Activated naive CD4-positive, alpha-beta T cell treated with anti-CD3 and anti-CD28 coated beads, Interleukin-2, amount 10 ng/mL, durations not matched to agents 7 days and 5 days (primary cell): ENCODE measurements at places on chromosomes 2 and 18.

DNA sequence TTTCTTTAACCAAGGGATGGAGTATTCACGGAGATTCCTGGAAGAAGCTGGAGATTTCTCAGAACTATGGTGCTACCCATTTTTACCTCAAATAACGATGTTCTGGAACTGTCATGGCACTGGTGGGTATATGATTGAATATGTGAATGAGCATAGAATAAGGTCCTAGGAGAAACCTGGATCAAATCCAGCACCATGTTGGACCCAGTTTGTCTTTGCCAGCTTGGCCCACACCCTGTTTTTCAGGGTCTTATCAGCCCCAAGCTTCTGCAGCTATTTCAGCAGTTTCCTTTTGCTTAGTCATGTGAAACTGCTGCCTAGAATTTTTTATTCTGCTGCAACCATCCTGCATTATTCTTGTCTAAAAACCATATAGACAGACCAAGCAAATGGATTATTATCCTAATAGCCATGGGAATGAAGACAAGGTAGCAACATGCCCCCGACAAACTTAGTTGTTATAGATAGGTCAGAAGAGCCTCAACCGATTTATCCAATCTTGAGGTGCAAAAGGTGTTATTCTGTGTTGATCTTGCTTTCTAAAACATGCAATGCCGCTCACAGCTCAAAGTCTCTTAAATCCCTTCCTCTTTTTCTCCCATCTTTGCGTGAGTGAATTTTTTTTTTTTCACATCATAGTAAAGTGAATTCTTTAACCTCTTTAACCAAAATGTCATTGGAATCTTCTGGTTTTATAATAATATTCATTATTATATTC lies 133.6 kb downstream of the PRPF40A start:
- H3K4me3 ChIP-seq = no peak overlapping the region
- no peak for DNase-seq
- H3K27ac ChIP-seq = no peak overlapping the region
- H3K4me1 ChIP-seq = no peaks in the 10 kb centered on the region
- no peaks in the 10 kb centered on the region for H3K36me3 ChIP-seq
- peaks cover 4% of the 10 kb centered on the region for H3K27me3 ChIP-seq

DNA sequence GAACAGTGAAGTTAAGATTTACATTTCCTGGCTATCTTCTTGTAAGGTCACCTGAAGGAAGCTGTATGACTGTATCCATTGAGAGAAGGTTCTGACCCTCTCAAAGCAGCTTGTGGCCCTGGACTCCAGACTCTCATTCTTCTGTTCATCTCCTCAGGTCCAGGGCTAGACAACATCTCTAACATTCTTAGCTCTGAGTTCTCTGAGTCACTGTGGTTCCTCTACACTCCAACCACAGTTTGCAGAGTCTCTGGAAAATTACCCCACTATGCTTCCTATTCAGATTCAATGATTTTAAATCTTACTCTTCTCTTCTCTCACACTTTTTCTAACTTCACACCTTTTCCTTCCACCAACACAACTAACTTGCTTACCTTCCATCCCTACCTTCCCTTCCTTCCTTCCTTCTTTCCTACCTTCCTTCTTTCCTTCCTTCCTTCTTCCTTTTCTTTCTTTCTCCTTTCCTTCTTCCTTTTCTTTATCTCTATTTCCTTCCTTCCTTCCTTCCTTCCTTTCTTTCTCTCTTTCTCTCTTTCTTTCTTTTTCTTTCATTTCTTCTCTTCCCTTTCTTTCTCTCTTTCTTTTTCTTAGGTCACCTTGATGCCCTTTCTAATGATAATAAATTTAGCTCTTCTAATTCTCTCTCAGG lies 824.3 kb upstream of the ZEB2 start:
- H3K4me3 ChIP-seq = no peak overlapping the region
- DNase-seq = no peak
- H3K4me1 ChIP-seq = no peaks in the 10 kb centered on the region
- H3K36me3 ChIP-seq = no peaks in the 10 kb centered on the region

DNA sequence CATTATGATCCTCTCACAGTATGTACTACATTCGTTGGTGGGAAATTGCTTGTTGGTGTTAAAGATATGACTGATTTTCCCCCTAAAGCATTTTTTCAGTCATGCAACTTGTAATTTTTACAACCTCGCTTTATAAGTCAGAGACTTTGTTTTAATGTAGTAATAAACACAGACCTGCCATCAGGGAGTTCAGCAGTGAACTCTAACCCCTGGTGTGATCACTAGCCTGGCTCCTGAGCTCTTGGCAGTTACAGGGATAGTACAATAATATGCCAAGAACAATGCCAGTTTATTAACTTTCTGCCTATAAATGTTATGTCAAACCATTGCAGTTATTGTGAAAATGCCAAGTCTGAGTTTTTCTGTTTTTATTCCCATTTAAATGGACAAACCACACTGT lies 93.8 kb downstream of the EDAR start:
- H3K27ac ChIP-seq = no peak overlapping the region
- no peaks in the 10 kb centered on the region for H3K4me1 ChIP-seq
- DNase-seq = no peak
- no peak overlapping the region for H3K4me3 ChIP-seq
- H3K36me3 ChIP-seq = peaks cover 11% of the 10 kb centered on the region
- H3K27me3 ChIP-seq = no peaks in the 10 kb centered on the region

DNA sequence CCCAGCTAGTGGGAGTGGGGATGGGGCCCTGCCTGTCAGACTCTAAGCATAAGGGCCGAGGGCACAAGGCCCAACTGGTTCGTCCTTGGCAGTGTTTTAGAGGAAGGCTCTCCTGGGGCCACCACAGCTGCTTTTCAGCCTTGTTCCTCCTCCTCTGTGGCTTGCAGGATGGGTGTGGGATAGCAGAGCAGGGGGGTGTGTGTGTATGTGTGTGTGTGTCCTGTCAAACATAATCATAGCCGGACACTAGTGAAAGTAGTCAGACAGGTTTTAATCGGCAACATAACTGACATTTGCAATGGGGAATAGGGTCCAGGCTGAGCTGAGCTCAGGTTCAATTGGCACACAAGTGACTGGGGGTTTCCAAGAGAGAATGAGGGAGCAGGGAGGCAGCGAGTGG lies 114.2 kb downstream of the SEPTIN10 start:
- H3K27ac ChIP-seq = no peak overlapping the region
- H3K27me3 ChIP-seq = peaks cover 6% of the 10 kb centered on the region

GRCh38 chr2:36403675-36404230 lies 48.2 kb downstream of the CRIM1 start:
- no peak overlapping the region for H3K27ac ChIP-seq
- no peaks in the 10 kb centered on the region for H3K36me3 ChIP-seq
- H3K27me3 ChIP-seq = no peaks in the 10 kb centered on the region
